Stimulated activated CD8-positive, alpha-beta memory T cell treated with anti-CD3 and anti-CD28 coated beads, Interleukin-7, amount 100 ng/mL, for 24 hours (primary cell): ENCODE measurements at places on chromosomes 7 and 10.

DNA sequence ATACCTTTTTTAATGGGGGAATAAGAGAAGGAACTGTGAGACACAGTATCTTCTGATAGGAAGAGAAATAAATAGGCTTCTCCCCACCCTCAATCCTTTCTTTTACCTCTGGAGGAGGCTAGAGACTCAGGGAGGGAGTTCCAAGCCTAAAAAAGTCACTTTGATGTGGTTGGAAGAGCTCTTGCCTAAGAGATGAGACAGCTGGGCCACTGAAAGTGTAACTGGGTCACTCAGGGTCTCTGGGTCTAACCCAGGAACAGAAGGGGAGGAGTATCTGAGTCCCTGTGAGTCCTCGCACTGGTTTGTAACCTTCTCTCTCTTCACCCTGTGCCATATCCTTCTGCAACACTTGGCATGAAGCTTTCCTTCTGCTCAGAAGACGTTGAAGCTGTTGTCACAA is 222.9 kb upstream of the AGK start:
- DNase-seq: no peak

DNA sequence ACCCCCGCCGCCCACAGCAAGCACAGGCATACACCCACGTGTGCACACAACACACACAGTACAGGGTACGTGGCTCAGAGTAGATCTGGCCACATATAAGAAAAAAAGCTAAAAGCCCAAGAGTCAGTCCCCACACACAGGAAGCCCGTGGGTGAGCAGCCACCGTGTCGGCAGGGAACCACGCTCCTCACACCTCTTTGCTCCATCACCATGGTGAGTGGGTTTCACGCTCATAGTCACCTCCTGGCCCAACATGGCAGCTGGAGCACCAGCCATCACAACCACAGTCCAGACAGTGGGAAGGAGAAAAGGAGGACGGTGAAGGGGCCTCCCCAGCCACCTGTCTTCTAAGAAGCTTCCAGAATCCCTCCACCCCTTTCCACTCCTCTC is 76.0 kb upstream of the PDGFA start:
- no peak for DNase-seq

DNA sequence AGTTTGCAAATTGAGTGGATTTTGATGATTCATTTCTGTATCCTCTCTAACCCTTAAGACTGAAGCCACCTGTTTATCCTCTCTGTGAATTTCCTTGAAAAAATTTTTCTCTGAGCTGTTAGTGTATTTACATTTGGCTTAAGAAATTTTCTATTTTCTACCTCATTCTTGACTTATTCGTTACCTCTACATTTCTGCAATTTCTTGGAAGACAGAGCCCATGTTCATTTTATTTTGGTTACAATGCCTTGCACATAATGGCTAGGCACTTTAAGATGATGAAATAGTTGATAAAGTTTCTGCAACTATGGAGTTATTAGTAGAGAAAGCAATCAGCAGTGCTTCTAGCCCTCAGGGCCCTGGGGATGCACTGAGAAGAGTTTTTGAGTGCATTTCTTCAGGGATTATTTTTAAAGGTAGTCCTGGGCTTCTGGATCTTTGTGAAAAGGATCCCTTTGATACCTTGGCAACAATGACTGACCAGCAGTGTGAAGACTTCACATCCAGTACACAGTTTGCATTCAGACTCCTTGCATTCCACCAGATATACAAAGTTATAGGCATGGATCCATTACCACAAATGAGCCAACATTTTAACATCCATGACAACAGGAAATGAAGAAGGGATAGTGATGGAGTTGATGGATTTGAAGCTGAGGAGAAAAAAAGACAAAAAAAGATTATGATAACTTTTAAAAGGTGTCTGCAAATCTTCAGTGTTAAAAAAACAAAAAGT is 68.2 kb downstream of the CH25H start:
- DNase-seq: no peak

DNA sequence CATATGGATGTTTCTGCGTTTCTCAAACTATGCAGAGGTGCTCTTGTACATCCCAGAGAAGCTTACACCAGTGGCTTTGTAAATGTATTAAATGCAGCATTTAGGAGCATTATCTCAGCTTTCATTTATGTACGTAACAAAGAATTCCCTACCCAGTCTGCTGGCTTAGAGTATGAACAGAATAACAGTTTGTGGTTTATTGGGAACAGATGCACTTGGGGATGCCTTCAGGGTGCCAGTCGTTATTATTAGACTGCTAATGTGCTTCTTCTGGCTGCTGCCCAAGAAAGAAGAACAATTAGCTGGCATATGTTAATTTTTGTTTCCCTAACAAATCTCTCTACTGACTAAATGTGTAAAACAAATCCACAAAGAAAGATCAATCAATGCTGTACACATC is 241.9 kb downstream of the FOXP2 start:
- DNase-seq: no peak

- DNase-seq: no peak
These were observed 1.8 kb downstream of the ZNF248 start for GRCh38 chr10:37855636-37856035.

DNA sequence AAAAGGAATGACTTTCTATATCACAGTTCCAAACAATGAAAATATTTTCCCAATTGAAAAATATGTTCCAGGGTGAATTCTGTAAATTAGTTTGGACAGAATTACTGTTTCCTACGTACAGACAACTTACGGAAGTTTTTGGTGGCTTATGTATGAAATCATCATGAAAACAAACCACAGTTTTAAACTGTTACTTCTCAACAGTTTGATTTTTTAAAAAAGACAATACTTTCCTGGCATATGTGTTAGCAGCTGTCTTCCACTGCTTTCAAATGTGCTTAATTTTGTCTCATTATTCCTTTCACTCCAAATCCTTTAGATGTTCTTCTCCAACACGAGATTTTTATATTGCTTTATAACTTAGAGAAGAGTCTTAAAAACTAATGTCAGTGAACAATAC is 56.2 kb downstream of the SEMA3A start:
- DNase-seq: no peak

DNA sequence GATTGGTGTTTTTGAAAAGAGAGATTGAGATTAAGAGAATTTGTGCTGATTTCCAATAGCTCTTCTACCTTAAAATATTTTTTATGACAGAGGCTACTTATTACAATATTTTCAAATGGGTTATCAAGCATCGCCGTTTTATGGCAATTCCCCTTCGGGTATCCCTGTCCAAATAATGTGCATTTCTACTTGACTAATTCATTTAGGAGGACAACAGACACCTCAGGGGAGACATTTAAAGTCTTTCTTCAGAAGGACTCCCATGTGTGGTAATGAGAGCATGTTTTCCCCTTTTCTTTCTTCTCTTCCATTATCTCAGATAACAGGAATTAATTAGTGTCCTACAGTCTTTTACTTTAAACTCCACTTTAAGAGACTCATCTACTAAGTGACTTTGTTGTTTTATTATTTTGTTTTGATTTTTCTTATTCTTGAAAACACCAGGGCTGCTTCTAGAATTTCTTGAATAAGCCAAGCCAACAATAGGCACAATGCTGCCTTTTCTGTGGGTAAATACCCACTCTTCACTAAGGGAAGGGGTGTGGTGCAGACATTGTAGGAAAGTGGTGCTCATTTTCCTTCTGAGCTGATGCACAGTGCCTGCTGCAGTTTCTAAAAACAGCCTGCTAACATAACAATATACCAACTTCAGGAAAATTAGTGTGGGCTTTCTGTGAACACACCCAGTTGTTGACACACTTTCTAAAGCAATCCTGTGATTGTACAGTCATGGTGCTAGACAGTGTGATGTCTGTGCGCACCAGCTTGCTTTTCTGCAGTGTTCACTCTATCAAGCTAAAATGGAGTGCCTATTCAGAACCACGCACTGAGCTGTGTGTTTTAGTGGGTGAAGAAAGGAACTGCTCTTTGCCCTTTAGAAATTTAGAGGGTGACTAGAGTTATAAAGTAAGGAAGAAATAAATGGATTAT is 597.7 kb downstream of the NRG3 start:
- DNase-seq: no peak
